ENCODE measurements at places on chromosomes 4 and X.
A peak's percentile ranks its signal among the peaks of the same experiment; 100 is the strongest.

DNA sequence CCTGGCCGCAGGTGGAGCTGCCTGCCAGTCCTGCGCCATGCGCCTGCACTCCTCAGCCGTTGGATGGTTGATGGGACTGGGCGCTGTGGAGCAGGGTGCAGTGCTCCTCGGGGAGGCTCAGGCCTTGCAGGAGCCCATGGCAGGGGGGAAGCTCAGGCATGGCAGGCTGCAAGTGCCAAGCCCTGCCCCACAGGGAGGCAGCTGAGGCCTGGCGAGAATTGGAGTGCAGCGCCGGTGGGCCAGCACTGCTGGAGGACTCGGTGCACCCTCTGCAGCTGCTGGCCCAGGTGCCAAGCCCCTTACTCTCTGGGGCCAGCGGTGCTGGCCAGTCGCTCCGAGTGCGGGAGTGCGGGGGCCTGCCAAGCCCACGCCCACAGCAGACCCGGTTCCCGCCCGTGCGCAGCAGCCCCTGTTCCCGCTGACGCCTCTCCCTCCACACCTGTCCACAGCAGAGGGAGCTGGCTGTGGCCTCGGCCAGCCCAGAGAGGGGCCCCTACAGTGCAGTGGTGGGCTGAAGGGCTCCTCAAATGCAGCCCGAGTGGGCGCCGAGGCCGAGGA, 275.9 kb upstream of the FRG1 start:
- no peak for DNase-seq

DNA sequence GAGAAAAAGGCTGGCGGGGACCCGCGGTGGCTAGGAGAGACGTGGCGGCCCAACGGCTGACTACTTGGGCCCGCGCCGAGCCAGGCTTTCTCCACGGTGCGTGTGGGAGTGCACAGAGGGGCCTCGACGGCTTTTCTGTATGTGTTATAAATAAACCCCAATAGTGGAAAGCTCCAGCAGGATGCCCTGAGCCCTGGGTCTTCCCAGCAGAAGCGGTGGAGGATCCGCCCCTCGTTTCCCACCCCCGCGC, 268 bp upstream of the PRRG1 start:
- DNase-seq = no peak

DNA sequence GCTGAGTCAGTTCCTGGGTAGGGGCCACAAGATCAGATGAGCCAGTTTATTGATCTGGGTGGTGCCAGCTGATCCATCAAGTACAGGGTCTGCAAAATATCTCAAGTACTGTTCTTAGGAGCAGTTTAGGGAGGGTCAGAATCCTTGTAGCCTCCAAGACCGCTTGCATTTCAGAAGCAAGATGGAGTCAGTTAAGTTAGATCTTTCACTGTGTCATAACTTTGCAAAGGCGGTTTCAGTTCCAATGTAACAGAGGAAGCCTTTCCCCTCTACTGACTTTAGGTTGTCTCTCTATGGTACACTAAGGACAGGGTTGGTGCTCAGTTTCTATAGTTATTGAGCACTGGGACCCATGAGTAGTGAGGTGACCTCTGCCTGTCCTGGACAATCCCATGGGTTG, 127.3 kb upstream of the WDR1 start:
- DNase-seq = no peak

DNA sequence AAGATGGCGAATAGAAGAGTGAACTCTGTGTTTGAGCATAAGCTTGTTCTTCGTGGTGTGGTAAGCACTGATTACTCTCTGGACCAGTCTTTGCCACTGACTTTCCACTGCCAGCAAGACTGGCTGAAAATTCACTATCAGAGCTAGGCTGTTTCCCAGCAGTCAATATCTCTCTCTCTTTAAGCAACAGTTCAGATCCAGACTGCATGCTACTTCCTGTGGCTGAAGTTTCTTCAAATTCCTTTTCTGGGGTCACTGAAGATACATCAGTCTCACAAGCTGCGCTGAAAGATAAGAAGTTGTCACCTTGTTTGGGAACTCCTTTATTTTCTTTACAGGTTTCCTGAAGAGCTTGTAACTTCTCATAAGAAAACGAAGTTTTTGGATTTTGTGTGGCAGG, 54.0 kb upstream of the FAM120C start:
- no peak for DNase-seq

- DNase-seq = no peak
Measured at GRCh38 chr4:134544303-134544770, 342.7 kb upstream of the PABPC4L start.

DNA sequence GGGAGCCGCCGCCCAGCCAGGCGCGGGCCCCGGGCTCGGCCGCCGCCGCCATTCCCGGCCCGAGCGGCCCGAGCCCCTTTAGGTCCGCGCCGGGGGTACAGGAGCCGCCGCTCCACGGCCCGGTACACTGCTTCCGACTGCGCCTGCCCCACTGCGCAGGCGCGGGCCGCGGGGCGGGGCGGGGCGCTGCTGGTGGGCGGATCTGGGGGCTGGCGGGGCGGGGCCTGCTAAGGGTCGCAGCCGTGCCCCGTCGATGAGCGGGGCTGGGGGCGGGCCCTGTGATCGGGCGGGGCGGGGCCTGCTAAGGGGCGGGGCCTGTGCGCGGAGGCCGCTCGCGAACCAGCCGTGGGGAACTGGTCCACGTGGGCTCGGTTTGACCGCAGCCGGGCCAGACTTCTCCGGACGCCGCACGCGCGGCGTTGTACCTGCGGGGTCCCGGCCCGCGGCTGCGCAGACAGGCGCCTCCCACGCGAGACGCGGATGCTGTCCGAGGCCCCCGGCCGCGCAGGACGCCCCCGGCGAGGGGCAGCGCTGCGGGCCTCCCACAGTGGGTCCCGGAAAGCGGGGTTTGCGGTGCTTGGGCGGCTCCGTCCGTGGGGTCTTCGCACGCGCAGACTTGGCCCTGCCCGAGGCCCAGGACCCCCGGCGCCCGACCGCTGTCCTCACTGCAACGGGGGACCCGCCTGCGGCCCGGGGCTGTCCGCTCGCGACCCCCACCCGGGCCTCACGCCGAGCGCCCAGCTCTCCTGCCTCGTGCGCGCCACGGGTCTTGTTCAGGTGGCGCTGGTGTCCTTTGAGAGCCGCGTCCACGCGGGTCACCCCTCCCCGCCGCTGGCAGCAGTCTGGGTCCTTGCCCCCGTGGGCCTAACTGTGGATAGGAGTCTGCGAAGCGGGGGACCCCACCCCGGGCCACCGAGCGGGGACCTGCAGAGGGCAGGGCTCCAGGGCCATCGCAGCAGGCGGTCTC, at the start of gene DGKQ:
Gene DGKQ, minus strand, starts transcription at position 139 of the 967 bp plus-strand sequence. Its CDS starts 87 bp downstream, at position 52.
- DNase-seq = peak; percentile 76

DNA sequence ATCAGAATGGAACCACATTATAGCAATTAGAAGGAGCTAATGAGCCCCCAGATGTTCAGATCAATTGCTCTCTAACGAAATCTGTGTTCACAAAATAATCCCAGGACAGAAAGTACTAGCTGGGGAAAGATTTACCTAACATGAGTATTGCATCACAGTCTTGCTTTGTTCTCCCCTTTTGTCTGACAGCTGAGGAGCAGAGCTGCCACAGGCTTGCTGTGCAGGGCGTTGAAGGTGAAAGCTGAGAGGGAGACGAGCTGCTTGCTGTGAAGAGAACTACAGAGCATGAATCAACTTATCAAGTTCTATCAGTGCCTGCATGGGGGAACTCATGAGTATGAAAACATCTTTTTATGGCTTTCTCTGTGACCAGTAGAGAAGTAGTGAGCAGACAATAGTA, 441.2 kb downstream of the CENPC start:
- no peak for DNase-seq

All from omental fat pad (tissue), 4 donors.